ENCODE measurements at places on chromosomes 2 and 18.
A peak's percentile ranks its signal among the peaks of the same experiment; 100 is the strongest.

DNA sequence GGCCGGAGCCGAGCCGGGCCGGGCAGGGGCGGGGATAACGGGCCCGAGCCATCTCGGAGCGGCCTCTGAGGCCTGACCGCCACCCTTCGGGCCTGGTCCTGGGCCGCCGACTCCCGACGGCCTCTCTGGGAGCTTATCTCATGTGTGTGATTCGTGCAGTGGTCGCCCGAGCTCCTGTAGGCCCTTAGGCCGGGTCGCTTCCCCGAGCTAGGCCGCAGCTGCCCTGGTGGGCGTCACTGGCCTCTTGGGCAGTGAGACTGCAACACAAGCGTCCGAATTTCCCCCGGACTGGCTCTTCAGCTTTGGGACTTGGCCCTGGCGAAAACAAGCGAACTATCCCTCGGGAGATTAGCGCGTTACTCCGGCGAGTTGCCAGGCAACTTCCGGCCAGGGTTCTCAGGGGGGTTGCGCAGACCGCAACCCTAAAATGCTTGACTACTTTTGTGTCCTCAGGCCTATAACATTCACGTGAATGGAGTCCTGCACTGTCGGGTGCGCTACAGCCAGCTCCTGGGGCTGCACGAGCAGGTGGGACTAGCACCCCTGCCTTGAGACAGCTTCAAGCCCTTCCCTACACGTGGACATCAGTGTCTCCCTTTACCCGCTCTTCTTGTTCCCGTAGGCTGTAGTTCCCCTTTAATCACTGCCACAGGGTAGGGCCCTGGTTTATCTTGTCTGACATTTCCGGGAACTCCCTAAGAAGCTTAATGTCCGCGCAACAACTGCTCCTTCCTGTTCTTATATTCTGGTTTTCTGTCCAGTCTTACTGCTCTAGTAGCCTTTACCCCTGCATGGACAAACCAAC lies 602 bp downstream of the SNX17 start:
- peak; percentile 31 for DNase-seq

- DNase-seq, result no peak
Measured at GRCh38 chr18:68705119-68705518, 9.8 kb downstream of the TMX3 start.

DNA sequence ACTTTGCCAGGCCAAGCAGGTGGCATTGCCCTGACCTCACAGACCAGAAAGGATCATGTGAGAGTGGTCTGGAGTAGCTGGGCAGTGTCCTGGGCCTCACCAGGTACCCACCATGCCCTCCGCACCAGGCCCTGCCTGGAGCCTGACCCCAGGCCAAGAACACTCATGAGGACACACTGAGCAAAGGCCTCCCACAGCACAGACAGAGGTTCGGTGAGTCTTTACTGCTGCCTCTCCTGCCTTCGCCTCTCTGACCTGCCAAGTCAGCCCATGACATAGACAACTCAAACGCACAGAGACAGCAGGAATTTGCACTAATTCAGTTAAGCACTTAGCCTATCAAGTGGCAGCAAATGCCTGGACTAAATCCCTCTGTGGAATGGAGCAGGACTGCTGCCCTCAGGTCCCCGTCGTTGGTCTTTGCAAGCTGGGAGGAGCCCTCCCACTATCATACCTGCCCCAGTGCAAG lies 62.5 kb downstream of the RHOB start:
- DNase-seq, result no peak

GRCh38 chr2:188975497-188976102 lies 1.4 kb downstream of the COL3A1 start:
- no peak for DNase-seq

- no peak for DNase-seq
Measured at GRCh38 chr2:233385489-233386044, 31.3 kb downstream of the DGKD start.

GRCh38 chr2:241798631-241799521 lies 10.1 kb upstream of the NEU4 start:
- no peak for DNase-seq

DNA sequence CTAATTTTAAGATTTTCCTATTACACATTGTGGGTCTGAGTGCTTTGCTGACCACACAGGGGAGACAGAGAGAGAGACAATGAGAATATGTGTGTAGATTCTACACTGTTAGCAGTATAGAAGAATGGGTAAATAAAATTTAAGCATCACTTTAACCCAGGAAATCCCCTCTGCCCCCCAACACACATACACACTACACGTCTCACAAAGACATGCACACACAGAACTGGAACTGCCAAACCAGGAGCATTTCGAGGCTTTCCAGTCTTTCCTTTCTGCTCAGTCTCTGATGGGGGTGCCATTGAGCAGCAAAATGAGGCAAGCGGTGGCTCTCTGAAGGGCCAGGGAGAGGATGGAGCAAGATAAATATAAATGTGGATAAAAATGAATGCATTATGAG lies 2.5 kb downstream of the MERTK start:
- DNase-seq, result no peak

GRCh38 chr2:26165403-26165802 lies 7.5 kb upstream of the GAREM2 start:
- DNase-seq, result no peak

DNA sequence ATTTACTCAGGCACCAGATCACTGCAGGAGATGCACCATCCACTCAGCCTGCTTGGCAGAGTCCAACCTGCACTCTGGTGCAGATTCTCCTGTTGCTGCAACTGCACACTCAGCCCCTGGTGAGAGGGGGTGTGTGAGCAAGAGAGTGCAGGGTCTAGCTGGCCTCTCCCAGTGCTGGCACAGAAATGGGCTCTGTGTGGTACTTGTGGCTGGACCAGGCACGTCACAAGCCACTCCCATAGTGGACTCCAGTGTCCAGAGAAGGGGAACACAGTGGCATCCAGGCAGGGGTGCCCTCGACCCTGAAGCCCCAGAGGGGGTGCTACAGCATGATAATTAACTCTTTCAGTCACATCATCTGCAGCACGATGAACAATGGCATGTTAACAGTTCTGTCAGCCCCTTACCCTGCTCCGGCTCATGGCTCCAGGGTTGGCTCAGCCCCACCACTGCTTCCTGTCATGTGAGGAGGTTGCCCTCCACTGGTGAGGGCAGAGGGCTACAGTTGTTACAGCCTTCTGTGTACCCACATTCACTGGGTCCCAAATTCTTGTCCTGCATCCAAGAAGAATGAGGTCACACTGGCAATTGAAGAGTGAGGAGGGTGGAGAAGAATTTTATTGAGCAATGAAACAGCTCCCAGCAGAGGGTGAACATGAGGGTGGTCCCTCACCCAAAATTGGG lies 135.7 kb downstream of the EVA1A start:
- no peak for DNase-seq

GRCh38 chr18:56199580-56200330 lies 438.6 kb downstream of the TXNL1 start:
- DNase-seq, result no peak

- DNase-seq, result no peak
Measured at GRCh38 chr2:53302455-53302854, 465.1 kb upstream of the CHAC2 start.
